ENCODE measurements at places on chromosomes 2 and 18.

DNA sequence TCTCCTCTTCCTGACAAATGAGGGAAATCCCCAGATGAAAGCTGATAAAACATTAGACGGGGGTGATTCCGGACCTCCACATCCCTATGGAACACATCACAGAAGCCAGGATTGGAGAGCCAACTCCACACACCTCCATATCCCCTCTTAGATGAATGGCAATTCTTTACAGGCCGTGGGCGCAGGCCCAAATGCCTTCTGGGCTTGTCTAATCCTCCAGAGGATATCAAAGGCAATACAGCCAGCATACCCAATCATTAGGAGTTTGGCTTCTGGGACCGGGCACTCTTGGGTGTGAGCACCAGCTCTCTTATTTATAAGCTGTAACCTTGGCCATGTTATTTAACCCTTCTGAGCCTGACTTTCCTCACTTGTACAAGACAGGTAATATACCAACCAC, 15.0 kb upstream of the CYP1B1 start:
- DNase-seq: no peak

GRCh38 chr2:63372549-63372948, 215.7 kb downstream of the WDPCP start:
- DNase-seq: no peak

DNA sequence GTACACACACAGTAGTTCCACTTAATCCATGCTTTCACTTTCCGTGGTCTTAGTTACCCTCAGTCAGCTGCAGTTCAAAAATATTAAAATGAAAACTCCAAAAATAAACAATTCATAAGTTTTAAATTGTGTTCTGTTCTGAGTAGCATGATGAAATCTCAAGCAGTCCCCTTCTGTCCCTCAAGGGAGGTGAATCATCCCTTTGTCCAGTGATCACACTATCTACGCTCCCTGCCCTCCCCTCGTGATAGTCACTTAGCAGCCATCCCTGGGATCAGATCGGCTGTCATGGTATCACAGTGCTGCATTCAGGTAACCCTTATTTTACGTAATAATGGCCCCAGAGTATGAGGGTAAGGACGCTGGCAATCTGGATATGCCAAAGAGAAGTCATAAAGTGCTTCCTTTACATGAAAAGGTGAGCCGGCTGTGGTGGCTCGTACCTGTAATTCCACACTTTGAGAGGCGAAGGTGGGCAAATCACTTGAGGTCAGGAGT, 5.8 kb upstream of the RTN4 start:
- DNase-seq: no peak

DNA sequence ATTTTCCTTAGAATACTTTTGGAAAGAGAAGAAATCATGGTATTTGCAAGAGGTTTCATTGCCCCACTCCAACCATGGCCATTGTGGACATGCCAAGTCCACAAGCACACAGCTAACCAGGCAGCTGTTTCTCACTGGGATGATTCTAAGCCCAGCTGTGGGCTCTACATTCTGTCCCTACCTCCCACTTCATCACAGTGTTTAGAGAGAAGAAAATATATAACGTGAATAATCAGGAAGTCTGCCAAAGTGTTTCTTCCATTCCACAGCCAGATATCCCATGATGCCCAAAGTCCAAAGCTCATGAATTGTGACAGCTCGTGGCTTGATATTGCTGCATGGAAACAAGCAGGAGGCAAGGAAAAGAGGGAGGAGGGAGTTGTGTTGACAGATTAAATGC, 433.7 kb upstream of the GYPC start:
- no peak for DNase-seq

All from activated CD8-positive, alpha-beta memory T cell treated with anti-CD3 and anti-CD28 coated beads for 1 hour (primary cell).